ENCODE measurements at places on chromosomes 11 and 22.

DNA sequence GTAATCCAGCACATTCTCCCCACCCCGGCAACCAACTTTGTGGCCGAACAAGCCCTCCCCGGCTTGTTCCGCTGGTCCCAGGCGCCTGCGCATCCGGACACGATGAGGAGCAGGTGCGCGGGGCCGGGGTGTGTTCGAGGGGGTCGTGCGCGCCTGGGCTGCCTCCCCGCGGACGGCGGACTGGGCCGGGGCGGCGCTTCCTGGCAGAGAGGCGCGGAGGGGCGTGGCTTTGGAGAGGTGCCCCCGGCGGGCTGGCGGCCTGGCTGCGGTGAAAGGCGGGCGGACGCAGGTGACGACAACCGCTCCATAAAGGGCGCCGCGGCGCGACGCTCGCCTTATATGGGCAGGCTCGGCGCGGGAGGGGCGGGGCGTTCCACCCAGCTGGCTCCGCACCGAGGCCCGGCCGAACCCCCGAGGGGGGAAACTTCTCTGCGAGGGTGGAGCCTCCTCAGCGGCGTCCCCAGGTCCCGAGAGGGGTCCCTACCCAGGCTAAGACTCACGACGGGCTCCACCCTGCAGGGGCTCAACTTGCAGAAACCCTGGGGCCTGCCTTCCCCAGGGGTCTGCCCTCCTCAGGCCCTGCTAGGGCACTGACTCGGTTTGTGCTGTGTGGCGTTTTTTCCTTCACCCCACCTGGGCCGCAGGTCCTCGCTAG, 26.4 kb downstream of the TXN2 start:
- DNase-seq = peak; percentile 91

GRCh38 chr11:19092342-19092741, 24.6 kb upstream of the ZDHHC13 start:
- no peak for DNase-seq

GRCh38 chr11:115707180-115707905, 203.1 kb upstream of the CADM1 start:
- no peak for DNase-seq

DNA sequence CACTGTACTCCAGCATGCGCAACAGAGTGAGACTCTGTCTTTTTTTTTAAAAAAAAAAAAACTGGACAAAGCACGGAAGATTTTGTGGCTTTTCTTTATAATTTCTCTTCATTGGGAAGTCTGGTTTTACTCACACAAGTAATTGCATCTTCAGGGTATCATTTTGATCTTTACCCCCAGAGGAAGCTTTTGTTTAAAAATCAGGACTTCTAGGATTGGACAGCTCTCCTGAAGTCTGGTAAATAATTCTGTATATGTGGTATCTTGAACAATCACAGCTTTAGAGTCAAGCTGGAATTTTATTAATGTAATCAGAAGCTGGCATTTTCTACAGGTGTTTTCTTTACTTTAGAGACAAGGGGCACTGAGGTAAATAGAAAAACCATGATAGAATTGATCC, 208.1 kb upstream of the NARS2 start:
- no peak for DNase-seq

DNA sequence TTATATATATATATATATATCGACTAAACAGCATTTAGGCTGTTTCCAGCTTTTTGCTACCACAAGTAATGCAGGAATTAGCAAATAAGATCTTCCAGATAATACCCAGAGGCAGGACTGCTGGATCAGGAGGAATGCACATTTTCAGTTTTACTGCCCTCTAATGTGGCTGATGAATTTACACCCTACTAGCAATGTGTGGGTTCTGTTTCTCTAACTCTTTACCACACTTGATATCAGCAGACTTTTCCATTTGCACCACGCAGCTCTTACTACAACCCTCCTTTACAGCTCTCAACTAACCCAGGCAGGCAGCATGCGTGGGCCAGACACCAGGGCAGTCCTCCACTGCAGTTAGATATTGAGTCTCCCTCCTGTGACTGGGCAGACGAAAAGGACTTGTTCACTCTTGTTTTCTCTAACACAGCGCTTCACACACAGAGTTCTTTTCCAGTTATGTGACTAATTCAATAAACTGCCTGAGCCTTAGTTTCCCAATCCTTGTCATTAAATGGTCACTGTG, 67.7 kb downstream of the IGLL5 start:
- DNase-seq = no peak

GRCh38 chr11:94417386-94417987, 16.3 kb upstream of the GPR83 start:
- DNase-seq = no peak

DNA sequence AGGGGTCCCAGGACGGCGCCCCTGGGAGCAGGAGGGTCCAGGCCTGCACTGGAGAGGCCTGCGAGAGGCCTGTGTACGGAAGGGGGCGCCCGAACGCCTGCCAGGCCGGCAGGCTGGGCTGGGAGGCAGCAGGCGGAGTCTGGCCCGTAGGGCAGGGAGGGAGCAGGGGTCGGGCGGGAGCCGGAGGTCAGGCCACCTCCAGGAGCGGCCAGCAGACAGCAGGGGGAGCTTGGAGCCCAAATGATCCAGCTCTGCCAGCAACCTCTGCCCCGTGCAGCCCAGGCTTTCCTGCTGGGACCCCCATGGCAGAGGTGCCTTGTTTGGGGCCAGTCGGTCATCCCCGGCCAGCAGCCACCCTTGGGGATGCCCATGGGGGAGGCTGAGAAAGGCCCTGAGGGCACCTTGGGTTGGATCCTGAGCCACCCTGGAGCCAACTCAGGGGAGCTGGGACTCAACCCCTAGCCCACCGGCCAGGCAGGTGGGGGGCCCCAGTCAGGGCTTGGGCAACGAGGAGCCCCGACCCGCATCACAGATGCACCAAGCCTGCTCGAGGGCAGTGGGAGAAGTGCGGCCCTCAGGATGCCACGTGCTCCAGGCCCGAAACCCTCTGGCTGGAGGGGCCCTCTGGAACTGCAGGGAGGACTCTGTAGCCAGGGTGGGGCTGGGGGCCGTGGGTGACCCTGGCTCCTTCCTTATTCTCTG, 9.6 kb upstream of the SYT8 start:
- DNase-seq = no peak

DNA sequence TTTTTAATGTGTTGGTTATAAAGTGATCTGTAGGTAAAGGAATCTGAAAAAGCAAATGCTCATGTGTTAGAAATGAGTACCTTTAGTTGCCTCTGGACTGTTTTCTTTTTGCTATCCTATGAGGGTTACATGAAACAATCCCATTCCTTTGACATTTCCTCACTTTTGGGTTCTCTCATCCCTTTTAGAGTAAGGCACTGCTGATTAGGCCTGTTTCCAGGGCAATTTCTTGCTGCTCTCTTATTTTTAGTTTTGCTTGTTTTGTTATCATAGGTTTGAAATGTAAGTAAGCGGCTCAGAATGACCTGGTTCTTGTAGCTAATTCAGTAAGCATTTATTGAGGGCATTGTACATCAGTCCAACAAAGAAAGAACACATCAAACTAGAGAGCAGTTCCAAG, 138.9 kb downstream of the DDX10 start:
- no peak for DNase-seq

DNA sequence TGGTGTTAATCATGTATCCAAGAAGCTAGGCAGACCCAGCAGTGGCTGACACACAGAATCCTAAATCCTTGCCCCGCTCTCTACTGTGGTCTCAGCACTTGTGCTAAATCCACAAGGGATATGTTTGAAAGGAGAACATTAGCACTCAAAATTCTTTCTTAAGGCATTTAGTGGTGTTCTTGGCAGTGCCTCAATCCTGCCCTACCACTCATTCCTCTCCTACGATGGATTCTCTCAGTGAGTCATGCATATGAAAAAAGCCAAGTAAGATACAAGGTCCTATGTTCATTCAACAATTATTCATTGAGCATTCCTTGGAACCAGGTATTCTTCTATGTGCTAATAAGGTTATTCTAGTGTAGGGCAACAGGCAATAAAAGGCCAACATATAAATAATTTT, 31.2 kb downstream of the RRP8 start:
- no peak for DNase-seq

GRCh38 chr11:130427581-130428315, 661 bp downstream of the ADAMTS8 start:
- no peak for DNase-seq

DNA sequence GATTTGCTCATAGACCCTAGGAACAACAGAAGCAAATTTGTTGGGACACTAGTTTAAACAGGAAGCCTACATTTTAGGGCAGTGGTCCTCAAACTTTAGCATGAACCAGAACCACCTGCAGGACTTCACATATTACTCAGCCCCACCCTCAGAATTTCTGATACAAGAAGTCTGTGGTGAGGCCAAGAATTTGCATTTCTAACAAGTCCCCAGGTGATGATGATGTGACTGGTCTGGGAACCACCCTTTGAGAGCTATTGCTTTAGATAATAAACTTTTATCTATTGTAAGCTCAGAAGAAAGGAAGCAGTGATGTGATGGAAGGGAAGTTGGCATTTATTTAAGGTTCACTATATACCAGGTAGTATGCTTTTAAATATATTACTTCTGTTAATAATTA, 194.0 kb downstream of the FAM181B start:
- no peak for DNase-seq

DNA sequence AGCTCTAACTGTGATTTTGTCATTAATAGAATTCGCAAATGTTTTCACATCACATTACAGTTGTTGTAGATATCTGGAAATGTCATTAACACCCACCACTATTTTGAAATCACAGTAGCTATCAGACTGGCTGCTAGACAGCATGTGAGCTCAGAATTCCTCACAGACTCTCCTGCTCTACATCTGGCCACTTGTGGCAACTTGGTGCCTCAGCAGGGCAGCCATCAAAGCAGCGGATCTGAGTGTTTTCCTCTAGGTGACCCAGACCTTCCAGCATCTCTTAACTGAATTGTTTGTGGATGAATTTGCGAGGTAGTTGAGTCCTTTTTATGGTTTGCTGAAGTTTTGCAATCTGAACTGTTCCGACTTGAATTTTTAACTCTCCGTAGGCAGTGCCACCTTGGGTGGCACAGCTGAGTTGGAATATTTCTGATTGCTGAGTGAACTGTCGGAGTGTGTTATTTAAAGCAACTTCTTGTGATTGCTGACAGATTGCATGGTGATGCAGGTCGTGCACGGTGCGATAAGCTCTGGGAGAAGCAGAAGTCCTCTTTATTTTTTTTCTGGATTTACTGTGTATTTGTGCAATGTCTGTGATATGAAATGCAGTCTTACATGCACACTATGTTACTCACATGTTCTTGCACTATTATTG, 114.0 kb upstream of the PLET1 start:
- DNase-seq = no peak

Data from stimulated activated CD4-positive, alpha-beta T cell treated with anti-CD3 and anti-CD28 coated beads, Interleukin-15, amount 100 ng/mL, for 1 hour (primary cell).